ENCODE measurements at places on chromosomes 6 and 20.
A peak's percentile ranks its signal among the peaks of the same experiment; 100 is the strongest.

- H3K4me3 ChIP-seq = no peak overlapping the region
- H3K27ac ChIP-seq = no peak overlapping the region
- no peak for DNase-seq
Measured at GRCh38 chr20:53828088-53828681, 234.5 kb upstream of the ZNF217 start.

GRCh38 chr6:53086302-53086701 is 21.1 kb downstream of the FBXO9 start:
- H3K4me3 ChIP-seq = no peak overlapping the region
- DNase-seq = no peak
- peaks cover 17% of the 10 kb centered on the region for H3K36me3 ChIP-seq
- no peak overlapping the region for H3K27ac ChIP-seq

DNA sequence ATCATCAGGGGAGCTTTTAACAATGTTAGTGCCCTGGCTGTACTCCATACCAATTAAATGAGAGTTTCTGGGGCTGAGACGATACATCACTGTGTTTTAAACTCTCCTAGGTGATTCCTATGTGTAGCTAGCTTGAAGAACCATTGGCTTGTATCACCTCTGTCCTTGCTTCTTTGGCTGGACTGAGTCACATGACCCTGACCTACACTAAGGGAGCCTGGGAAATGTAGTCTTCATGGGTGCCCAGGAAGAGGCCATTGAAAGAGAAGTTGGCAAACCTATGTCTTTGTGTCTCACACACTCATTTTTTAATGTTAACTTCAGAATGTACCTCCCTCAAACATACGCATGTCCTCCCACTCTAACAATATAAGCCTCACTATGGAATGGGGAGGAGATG is 506.6 kb downstream of the DHX35 start:
- H3K27me3 ChIP-seq = no peaks in the 10 kb centered on the region
- H3K27ac ChIP-seq = no peak overlapping the region
- no peaks in the 10 kb centered on the region for H3K4me1 ChIP-seq
- no peak for DNase-seq

DNA sequence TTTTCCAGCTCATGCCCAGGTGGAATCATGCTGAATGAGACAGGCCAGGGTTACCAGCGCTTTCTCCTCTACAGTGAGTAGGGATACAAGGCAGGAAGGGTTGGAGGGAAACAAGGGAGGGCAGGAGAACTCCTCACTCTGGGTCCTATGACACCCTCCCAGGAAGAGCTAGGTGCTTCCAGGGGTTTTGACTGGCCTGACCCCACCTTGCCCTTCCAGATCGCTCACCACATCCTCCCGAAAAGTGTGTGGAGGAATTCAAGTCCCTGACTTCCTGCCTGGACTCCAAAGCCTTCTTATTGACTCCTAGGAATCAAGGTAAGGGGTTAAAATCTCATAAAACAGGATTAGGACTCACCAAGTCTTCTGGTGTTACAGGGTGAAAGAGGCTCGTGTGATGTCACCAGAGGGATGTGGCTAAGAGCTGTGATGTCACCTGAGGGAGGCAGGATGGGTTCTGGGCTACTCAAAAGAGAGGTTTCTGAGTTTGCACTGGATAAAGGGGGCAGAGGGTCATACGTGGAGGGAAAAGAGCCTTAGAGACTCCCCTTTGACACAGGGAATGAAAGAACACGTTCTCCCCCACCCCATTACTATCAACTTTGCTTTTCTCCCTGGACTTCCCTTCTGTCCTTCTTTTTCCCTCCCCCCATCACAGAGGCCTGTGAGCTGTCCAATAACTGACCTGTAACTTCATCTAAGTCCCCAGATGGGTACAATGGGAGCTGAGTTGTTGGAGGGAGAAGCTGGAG is 1.9 kb downstream of the APOM start:
- H3K27ac ChIP-seq = peak overlapping the region; percentile 59
- H3K4me1 ChIP-seq = peaks cover 89% of the 10 kb centered on the region
- no peak for DNase-seq
- H3K36me3 ChIP-seq = peaks cover 10% of the 10 kb centered on the region
- H3K4me3 ChIP-seq = peak overlapping the region; percentile 78
- no peaks in the 10 kb centered on the region for H3K27me3 ChIP-seq

DNA sequence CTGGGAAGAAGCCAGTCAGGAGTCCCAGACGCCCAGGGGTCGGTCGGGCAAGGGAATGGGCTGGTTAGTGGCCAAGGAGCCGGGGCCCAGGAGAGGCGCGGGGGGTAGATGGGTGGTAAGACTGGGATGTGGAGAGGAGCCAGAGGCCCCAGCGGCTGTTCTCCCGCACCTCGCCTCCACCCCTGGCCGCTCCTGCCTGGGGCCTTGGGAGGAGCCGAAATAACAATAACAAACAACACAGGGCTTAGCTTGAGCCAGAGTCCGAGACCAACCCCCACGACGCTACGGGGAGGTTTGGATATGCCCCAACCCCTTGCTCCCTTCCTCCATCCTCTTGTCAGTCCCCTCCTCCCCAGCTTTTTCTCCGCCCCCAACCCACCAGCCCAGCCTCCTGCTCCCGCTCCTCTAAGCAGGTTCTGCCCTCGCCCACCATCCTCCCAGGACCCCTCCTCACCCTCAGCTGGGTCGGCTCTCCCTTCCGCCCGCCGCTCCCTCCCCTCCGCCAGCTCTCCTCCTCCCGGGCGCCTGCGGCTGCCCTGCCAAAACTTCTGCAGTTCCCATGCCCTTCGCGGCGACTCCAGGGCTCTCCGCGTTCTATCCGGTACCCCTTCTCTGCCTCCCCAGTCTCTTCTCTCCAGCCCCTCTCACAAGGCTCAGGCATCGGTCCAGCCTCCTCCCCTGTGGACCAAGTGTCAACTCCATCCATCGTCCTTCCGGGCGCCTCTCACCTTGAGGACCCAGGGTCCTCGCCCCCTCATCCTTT is 1.1 kb downstream of the RNF39 start:
- peaks cover 40% of the 10 kb centered on the region for H3K27me3 ChIP-seq
- H3K27ac ChIP-seq = no peak overlapping the region
- DNase-seq = no peak
- peak overlapping the region; percentile 50 for H3K4me3 ChIP-seq
- H3K36me3 ChIP-seq = no peaks in the 10 kb centered on the region

- H3K27me3 ChIP-seq = no peaks in the 10 kb centered on the region
- no peak overlapping the region for H3K4me3 ChIP-seq
- H3K27ac ChIP-seq = no peak overlapping the region
- DNase-seq = no peak
Measured at GRCh38 chr6:110949679-110950285, 8.7 kb upstream of the GTF3C6 start.

GRCh38 chr6:89200706-89201215 is 16.4 kb downstream of the GABRR1 start:
- no peak overlapping the region for H3K4me3 ChIP-seq
- no peak overlapping the region for H3K27ac ChIP-seq
- no peak for DNase-seq
- H3K27me3 ChIP-seq = peaks cover 3% of the 10 kb centered on the region
- H3K36me3 ChIP-seq = no peaks in the 10 kb centered on the region

GRCh38 chr20:63706027-63706695 is 1.6 kb downstream of the ARFRP1 start:
- H3K27me3 ChIP-seq = no peaks in the 10 kb centered on the region
- peak overlapping the region; percentile 79 for H3K4me3 ChIP-seq
- peak overlapping the region; percentile 81 for H3K27ac ChIP-seq
- peaks cover 50% of the 10 kb centered on the region for H3K36me3 ChIP-seq
- H3K4me1 ChIP-seq = peaks cover 36% of the 10 kb centered on the region

DNA sequence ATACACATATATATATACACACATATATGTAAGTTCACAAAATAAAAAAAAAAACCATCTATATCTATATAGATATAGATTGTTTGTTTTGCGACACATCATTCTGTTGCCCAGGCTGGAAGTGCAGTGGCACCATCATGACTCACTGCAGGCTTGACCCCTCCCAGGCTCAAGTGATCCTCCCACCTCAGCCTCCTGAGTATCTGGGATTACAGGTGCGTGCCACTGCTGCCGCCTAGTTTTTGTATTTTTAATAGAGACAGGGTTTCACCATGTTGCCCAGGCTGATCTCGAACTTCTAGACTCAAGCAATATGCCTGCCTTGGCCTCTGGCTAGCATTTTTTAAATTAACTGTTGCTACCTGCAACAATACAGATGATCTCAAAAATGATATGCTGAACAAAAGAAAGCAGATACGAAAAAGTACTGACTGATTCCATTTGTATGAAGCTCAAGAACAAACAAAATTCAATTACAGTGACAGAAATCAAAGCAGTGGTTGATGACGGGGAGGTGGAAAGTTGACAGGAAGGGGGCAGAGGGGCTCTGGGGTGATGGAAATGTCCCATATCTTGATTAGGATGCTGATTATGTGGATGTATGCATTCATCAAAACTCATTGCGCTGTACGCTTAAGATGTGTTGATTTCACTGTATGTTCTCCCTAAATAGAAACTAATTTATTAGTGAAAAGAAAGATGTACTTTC is 49.6 kb downstream of the ATXN1 start:
- H3K27ac ChIP-seq = no peak overlapping the region
- no peak overlapping the region for H3K4me3 ChIP-seq
- no peaks in the 10 kb centered on the region for H3K27me3 ChIP-seq
- no peaks in the 10 kb centered on the region for H3K36me3 ChIP-seq

- no peaks in the 10 kb centered on the region for H3K36me3 ChIP-seq
- H3K27ac ChIP-seq = no peak overlapping the region
- H3K4me3 ChIP-seq = peak overlapping the region; percentile 24
- peaks cover 68% of the 10 kb centered on the region for H3K4me1 ChIP-seq
- no peaks in the 10 kb centered on the region for H3K27me3 ChIP-seq
Measured at GRCh38 chr6:44176762-44177509, 18.3 kb downstream of the CAPN11 start.

DNA sequence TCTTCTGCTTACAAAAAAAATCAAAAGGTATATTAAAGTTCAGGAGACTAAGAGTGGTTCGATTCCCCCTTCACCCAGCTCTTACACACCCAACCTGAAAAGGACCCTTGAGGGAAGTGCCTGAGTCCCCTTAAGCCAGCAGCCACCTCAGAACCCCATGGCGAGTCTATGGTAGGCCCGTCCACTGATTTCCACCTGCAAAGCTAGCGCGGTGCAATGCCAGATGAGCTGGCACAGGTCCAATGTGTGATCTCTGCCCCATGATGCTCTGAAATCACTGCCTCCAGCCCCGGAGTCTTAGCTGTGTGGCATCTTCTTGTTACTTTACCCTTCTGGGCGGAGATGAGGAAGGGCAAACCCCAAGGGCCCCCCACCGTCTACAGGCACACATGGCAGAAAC is 109.3 kb downstream of the SMOC2 start:
- no peaks in the 10 kb centered on the region for H3K4me1 ChIP-seq
- no peak overlapping the region for H3K27ac ChIP-seq
- no peak for DNase-seq

DNA sequence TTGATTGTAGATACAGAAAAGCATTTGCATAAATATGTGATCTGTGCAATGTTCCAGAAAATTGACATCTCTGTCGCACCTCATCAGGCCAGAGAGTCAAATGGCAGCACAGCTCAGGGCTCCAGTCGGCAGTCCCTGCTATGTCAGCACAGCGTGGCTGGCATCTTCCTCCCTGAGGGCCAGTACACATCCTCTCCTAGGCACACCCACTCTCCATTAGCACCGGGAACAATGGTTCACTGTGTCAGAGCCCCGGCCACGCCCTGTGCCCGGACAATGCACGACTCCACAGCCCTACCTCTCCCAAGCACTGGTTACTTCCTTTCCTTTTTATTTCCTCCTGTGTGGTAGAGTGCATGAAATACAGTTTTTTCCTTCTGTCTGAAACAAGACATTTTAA is 114.9 kb downstream of the FOXC1 start:
- no peaks in the 10 kb centered on the region for H3K4me1 ChIP-seq
- H3K36me3 ChIP-seq = peaks cover 55% of the 10 kb centered on the region
- no peak for DNase-seq
- no peak overlapping the region for H3K27ac ChIP-seq
- H3K27me3 ChIP-seq = no peaks in the 10 kb centered on the region

- no peaks in the 10 kb centered on the region for H3K27me3 ChIP-seq
- peak overlapping the region; percentile 85 for H3K4me3 ChIP-seq
- no peaks in the 10 kb centered on the region for H3K36me3 ChIP-seq
Measured at GRCh38 chr6:75281653-75282052, 2.9 kb downstream of the TMEM30A start.

DNA sequence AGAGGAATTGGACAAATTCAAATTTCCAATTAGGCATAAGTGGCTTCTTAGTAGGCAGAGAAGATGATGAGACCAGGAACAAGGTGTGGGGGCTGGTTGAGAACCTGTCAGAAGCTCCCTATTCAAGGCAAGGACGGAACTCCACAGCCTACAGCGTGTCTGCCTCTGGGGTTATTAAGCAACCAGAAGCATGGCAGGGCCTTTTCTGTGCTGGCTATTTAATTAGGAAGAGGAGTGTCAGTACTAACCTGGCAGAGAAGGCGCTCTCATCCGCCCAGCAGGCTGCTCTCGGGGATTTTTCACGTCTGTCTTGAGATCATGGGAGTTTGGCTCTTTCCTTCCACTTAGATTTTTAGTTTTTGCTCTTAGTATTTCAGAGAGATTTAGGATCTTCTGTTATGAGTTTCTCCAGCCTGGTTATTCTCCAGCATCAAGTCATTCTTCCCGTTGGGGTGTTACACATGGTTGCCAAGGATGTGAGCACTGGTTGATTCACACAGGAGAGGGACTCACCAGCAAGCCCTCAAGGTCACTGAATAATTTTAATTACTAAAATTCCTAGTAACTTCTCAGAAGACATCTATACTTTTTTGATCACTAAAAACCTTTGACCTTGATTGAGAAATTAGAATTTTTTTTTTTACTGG is 23.9 kb downstream of the ADTRP start:
- H3K4me1 ChIP-seq = no peaks in the 10 kb centered on the region
- 0 out of 3 replicates have a peak, but pooled peaks cover 5% of the 10 kb centered on the region for H3K27me3 ChIP-seq
- H3K27ac ChIP-seq = no peak overlapping the region

- no peak overlapping the region for H3K27ac ChIP-seq
- no peaks in the 10 kb centered on the region for H3K36me3 ChIP-seq
- DNase-seq = no peak
- H3K4me3 ChIP-seq = no peak overlapping the region
- H3K4me1 ChIP-seq = no peaks in the 10 kb centered on the region
Measured at GRCh38 chr6:100809346-100809745, 71.8 kb downstream of the ASCC3 start.

- no peak overlapping the region for H3K4me3 ChIP-seq
- H3K27me3 ChIP-seq = no peaks in the 10 kb centered on the region
- peaks cover 24% of the 10 kb centered on the region for H3K4me1 ChIP-seq
- H3K27ac ChIP-seq = no peak overlapping the region
- DNase-seq = no peak
- no peaks in the 10 kb centered on the region for H3K36me3 ChIP-seq
Measured at GRCh38 chr6:45574885-45575284, 197.2 kb upstream of the SUPT3H start.

DNA sequence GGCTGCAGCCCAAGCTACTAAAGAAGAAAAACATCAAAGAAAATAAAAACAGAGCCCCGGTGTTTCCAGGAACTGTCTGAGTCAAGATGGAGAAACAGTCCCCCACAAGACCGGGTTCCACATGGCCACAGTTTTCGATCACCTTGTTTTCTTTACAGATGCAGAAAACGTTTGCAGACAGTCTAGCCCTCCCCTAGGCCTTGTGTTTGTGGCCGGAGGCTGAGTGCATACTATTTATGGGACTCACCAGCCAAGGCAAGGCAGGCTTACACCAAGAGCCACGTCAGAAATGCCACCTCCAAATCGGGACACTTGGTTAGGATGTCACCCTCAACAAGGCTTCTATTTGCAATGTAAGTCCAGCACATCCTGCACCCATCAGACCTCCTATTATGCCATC is 97.3 kb downstream of the BMP7 start:
- peaks cover 9% of the 10 kb centered on the region for H3K27me3 ChIP-seq
- H3K4me1 ChIP-seq = no peaks in the 10 kb centered on the region
- H3K36me3 ChIP-seq = no peaks in the 10 kb centered on the region
- DNase-seq = no peak
